Activated CD4-positive, CD25-positive, alpha-beta regulatory T cell treated with anti-CD3 and anti-CD28 coated beads, Interleukin-2, amount 50 U/mL, for 16 hours (primary cell): ENCODE measurements at places on chromosomes 4 and X.

DNA sequence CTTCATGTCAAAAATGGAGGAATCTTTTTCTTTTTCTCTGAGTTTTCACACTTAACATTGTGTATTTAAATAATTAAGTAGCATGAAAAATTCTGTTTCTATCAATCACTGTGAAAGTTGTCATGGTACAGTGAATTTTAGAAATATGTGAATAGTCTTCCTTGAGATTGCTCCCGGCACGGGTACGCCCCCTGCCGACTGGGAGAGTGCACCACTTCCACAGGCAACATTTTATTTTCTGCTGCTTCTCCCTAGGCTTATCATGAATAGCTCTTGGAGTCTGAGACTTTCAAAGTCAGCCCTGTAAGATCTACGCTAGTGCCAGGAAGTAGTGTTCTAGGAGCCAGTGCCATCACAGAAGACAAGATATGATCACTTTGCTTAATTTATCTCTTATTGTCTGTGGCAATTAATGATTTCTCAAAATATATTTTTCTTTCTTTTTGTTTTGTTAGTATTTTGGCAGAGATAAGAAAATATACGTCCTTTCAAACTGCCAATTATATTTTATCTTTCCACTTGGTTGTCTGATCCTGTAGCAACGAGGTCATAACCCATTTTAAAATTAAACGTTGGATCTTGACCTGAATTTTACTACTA, 763.8 kb upstream of the AADAT start:
- DNase-seq = no peak

DNA sequence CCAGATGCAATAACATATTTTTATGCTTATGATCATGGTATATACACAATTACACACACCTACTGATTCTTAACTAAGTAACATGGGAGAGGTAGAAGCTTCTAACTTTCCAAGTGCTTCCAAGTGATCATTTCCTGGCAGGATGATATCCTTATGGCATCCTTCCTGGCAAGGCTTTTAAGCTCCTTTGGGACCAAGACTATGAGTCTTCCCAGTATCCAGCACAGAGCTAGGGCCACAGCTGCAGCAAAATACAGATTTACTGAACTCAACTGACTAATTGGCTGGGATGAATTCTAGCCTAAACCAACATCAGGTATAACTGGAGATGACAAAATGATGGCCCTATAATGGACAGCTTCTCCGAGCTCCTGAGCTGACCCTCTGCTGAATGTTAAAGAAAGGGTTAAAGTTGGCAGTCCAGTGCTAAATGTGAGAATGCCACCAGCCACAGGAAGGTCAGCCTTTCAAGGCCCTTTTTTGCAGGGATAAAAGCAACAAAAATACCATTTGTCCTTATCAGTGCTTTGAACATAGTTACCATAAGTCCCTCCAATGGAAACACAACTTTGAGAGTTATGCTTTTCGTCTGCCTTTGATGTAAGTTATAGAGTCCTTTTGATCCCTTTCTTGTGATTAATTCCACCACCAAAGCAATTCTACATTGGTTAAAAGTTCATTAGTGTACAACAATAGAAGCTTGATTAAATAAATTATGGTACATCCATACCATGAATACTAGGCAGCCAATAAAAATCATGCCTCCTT, 73.4 kb downstream of the MGST2 start:
- no peak for DNase-seq

GRCh38 chr4:123562994-123563750, 166.6 kb downstream of the SPRY1 start:
- DNase-seq = no peak

GRCh38 chrX:103330681-103331288, 746 bp downstream of the TCEAL7 start:
- DNase-seq = no peak

GRCh38 chrX:9071031-9071650, 37.2 kb upstream of the FAM9B start:
- DNase-seq = no peak

DNA sequence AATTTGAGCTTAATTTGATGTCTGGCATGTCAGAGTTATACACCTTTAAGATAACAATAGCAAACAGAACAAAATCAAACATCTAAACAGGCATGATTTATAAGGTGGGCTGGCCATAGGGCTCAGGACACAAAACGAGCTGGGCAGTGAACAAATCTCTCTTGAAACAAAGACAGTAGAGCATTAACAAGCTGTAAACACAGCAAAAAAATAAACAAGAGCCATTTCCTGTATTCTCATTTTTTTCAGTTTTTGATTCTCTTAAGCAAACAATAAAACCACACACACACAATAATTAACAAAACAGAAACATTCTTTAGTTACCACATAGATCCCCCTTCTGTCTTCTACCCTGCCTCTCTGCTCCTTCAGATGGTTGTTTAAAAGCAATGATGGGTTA, 68.3 kb upstream of the TMEM150C start:
- DNase-seq = no peak

DNA sequence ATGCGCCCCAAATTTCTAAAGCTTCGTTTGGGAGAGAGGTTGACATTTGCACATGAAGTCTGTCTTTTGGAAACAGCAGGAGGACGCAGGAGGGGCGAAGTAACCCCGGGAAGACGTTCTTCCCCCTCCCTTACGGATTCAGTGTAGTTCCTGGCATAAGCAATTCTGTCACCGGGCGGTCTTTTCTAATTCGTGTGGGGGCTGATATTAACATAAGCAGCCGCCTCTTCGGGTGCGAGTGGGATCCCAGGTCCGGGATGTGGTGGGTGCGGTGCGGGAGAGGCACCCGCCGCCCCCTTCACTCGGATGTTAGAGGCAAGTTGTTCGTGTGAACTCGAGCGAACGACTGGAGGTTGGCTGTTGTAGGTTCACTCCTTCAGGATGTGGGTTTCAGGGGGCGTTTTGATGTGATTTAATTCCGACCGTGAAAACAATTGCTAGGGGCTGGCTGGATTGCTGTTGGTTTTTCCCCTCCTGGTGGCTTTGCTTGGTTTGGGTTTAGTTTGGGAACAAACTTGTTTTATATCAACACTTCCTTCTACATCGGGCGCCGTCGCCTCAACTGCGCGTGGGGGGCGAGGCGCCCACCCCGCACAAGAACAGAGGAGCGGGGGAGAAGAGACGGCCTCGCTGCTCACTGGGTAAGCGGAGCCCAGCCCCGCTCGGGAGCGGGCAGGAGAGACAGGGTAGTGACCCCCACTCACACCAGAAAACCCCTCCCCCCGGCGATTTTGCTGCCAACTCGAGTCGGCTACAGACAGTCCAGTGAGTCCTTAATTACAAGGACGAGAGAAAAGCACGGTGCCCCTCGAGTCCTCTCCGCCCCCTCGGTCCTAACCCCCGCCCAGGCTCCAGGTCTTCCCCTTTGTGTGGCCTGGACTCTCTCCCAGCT, 2.9 kb upstream of the LEF1 start:
- no peak for DNase-seq

- DNase-seq = no peak
Observed at GRCh38 chrX:26848511-26848910, 614.6 kb downstream of the PPP4R3C start.

DNA sequence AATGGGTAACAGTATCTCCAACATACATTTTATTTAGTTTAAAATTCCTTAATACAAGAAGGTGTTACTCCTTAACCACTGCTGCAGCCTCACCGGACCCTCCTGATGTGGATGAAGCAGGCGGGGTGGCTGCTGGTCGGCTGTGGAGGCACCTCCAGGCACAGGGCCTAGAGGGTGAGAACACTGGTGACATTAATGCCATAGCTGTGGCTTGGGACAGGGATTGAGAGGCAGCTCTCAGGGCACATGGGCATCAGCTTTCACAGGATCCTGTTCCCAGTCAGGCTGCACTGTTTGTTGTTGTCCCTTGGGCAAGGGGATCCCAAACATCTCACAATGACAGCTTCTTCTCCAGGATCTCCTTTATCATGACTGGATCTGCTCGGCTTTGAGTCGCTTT, 90.0 kb downstream of the GATB start:
- no peak for DNase-seq

DNA sequence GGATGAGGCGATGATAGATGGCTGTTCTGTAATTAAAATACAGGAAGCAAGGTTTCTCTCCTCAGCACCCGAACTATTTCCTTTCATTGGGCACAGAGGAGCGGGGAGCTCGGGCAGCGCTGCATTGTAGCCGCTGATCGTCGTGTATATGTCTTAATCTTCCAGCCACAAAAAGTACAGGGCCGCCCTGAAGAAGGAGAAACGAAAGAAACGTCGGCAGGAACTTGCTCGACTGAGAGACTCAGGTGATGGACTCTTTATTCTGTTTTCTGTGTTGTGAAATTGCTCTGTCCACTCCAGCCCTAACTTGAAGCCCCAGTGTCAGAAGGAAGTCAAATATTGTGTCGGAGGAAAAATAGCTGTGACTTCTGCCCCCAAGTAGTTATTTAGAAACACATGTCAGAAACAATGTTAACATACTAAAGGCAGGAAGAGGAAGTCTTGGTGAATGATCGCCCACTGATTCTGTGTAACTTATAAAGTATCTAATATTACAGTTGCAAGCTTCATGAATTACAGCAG, 546 bp downstream of the ZRSR2 start:
- no peak for DNase-seq

GRCh38 chr4:77994194-77994721, 62.9 kb upstream of the FRAS1 start:
- DNase-seq = no peak

GRCh38 chr4:124146068-124146467, 566.5 kb downstream of the ANKRD50 start:
- DNase-seq = no peak

DNA sequence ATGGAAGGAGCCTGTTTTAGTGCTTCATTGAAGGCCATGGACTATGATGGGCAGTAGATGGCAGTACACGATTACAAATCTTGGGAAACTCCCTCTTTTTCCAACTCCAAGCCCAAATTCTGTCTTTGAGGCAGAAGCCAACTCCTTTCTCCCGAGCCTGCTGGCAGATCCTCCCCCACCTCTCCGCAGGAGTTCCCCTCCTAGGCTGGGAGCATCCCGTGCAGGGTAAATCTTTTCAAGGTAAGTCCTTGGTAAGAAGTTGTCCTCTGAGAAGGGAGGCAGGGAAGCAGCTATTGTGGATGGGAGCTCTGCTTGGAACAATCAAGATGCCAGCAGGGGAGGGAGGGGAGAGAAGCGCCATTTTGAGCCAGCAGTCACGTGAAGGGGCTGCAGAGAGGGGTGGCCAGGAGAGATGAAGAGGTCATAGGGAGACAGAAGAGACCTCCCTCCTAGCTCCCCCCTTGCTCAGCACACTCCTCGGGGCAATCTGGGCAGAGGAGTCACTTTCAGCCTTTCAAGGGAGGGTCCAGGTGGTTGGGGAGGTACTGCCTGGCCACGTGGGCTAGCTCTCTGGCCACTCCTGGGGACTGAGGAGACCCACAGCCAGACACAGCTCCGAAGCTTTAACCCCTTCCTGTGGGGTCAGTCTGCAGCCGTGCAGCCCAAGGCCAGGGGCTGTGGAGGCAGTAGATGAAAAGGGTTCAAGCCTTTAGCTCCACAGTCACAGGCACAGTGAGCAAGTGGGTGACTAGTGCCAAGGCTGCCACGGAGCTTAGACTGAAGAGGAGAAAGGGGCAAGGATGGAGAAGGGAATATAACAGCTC, 9.6 kb downstream of the CC2D2A start:
- no peak for DNase-seq

DNA sequence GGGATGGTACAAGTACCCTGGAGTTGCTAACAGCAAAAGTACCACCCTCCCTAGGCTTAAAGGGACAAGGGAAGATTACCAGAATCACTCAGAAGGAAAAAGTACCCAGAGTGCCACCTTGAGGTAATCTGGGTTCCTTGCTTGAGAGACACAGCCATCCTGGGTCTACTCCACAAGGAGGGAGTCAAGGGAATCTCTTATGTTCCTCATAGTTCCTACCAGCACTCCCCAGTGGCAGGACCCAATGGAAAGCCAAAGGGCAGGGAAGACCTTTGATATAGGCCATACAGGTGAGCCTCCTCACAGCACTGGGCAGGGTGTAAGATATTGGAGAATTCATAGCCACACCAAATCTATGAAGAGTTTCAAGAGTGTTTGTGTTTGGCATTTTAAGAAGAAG, 5.7 kb downstream of the IL2 start:
- no peak for DNase-seq

DNA sequence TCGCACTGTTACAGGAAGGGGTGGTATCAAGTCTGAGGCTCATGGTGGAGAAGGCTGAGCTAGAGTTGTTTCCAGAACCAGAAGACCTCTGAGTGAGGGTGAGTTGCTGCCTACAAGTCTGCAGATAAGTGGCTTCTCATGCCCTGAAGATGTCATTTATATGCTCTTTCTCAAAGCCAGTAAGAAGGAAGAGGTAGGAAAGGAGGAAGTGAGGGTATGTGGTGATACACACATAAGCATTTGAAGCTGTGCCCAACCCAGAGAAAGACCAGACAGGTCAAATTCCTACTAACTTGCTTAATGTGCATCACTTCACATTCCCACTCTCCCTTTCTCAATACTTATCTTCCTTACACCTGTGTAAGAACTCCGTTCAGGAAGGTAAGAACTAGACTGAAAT, at the start of gene PPBP:
Gene PPBP, minus strand, starts transcription at position 130 of the 400 bp plus-strand sequence. Its CDS starts 87 bp downstream, at position 43.
- DNase-seq = no peak

DNA sequence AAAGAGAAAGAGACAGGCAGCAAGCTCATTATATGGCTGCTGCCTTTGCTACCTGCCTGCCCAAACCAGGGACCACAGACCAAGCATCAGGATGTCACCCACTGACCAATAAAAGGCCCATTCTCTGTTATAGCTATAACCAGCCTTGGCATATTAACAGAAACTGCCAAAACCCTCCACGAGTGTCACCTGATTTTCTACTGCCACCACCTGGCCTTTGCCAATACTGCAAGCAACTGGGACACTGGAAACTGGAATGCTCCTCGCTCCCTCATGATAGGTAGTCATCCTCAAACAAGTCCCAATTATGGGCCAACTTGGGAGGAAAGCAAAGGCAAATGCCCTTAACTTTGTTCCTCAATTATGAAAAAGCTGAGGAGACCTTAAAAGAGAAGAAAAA, 76.0 kb downstream of the SPIN4 start:
- no peak for DNase-seq

DNA sequence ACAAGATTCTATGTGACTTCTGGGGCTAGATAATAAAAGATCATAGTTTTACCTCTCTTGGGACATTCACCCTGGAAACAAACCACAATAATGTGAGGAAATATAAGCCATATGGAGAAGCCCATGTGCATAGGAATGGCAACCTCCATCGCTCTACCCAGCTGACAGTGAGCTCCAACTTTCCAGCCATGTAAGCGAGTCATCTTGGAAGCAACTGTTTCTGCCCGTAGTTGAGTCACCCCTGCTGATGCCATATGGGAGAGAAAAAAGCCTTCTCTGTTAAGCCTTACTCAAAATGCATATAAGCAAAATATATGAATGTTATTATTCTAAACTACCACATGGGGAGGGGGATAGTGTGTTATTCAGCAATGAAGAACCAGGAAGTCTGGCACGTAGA, 31.4 kb upstream of the RELL1 start:
- DNase-seq = no peak
